ENCODE measurements at places on chromosomes 7 and 10.

DNA sequence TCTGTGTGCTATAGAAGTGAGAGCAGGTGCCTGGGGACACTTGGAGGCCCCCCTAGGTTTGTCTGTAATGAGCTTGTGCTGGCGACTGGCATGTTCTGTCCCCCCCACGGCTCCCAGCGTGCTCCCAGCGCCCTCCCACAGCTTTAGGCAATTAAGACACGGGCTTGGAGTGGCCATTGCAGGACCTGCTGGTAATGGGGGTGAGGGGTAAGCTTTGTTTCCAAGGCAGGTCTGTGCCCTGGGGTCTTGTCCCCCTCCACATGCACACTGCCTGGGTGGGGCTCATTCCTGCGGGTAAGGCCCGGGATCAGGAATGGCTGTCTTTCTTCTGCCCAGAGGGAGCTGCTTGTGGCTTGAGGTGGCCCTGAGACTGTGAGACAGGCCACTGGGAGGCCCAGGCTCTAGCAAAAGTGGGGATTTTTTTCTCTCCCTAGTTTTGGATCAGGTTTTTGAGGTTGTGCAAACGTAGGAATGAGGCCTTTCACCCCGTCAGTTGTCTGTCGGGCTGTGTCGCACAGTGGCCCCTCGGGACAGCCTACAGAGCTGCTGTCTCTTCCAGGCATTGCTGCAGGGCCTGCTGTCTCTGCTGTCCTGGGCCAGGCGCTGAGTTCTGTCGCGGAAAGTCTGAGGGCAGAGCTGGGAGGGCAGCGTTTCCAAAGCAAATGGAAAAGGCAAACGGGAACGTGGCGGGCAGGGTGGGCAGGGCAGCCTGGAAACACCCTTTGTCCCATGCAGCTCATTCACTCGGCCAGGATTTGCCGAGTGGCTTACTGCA lies 107.4 kb downstream of the LHPP start:
- DNase-seq = no peak

DNA sequence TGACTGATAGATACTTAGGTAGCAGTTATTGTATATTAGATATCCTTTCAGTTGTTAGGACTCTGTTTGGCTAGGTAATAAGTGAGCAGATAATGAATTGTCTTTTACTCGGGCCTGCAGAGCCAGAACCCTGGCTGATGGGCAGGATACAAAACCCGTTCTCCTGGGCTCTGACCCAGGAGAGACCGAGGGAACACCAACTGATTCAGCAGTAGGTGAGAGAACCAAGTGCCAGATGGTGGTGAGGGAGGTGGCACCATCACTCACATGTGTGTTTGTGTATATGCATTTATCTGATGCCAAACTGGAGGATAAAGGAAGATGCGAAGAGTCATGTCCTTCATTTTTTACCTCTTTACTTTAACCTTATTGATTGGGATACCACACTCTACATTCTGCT lies 115.7 kb upstream of the SAMD8 start:
- peak; percentile 68 for DNase-seq

- no peak for DNase-seq
These were observed 133.4 kb upstream of the ANKRD1 start for GRCh38 chr10:91054325-91054724.

GRCh38 chr7:18179093-18179492 lies 151.4 kb upstream of the PRPS1L1 start:
- no peak for DNase-seq

GRCh38 chr10:112080231-112080630 lies 103.3 kb downstream of the GPAM start:
- DNase-seq = no peak

DNA sequence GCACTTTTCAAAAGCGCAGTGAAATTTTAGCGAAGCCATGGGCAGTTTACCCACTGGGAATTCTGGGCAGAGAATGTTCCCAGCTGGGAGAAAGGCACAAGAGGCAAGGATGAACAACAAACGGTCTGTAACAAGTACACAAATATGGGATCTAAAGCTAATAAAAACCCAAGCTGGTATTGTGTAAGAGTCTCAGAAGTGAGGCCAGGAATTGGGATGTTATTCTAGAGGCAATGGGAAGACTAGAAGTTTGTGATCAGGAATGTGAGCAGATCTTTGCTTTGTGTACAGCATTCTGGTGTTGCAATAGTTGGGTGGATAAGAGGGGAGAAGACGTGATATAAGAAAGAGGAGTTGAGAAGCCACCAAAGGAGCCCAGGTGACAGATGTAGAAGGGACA lies 15.0 kb downstream of the FZD9 start:
- DNase-seq = no peak

- no peak for DNase-seq
These were observed 210.3 kb upstream of the GPR26 start for GRCh38 chr10:123455861-123456260.

- no peak for DNase-seq
These were observed 12.3 kb upstream of the OPN4 start for GRCh38 chr10:86642021-86642420.

GRCh38 chr7:91571601-91572000 lies 307.4 kb downstream of the FZD1 start:
- DNase-seq = no peak

GRCh38 chr7:126303926-126304325 lies 948.8 kb downstream of the GRM8 start:
- DNase-seq = no peak

DNA sequence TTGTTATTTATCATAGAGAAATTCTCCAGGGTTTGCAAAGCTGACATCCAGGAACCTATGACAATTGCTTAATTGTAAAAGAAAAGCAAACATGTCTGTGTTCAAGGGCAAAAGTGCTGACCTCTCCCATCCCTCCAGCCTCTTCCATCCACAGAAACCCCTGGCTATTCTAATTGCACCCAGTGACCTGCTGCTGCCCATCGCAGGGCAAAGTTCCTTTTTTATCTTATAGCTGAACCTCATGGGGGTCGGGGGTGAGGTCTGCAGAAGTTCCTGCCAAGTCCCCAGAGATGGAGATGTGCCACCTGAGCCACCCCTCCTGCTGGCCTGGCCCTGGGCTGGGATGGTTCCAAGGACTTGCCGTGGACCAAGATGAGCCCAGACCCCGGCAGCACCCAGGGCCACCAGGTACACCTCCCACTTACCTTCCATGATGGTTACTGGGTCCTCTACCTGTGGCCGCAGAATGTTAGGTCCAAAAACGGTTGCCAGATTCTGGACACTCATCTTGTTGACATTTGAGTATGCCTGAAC lies 146.5 kb downstream of the MAPK8 start:
- no peak for DNase-seq

DNA sequence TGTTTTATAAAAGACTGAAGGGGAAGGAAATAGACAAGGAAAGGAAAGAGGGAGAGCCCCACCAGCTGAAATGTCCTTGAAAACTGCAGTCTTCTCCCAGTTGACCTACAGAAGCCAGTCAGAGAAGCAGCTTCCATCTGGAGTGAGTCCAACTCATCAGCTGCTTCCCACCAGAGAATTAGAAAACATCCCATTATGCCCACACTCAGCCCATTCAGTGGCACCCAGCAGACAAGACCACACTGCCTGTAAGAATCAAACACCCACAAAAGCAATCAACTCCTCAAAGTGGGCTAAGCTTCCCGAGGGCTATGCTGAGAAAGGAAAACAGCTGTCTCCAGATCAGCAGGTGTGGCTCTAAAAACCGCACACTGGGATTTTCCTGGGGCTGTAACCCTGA lies 29.6 kb upstream of the TMEM213 start:
- DNase-seq = no peak

GRCh38 chr10:96565774-96566173 lies 21.0 kb downstream of the TM9SF3 start:
- no peak for DNase-seq

GRCh38 chr7:106433377-106433776 lies 148.6 kb upstream of the NAMPT start:
- no peak for DNase-seq

DNA sequence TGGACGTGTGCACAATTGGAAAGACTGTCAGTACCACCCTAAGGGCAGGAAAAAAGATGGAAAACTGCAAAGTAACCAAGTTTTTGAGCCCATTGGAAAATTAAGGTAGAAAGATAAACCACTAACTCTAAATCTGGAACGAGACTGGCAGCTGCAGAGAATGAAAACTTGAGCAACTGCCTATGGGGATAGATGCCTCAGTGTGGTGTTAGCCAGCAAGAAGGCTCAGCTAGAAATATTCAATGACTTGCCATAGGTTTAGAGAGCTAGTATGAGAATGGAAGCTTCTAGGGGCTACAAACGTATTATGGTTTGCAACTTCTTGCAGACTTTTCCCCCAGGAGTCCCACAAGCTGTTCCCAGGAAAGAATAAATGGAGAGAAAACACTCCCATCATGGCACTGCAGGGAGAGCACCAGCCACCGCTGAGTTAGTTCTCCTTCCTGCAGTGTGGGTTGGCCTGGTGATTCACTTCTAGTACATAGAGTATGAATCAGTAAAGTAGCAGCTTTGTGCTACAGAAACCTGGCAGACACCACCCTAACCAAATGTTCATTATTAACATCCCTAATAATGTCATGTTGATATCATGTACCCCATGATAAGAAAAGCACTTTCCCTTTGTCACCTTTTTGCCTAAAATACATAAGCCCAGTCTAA lies 372.4 kb upstream of the VWC2 start:
- no peak for DNase-seq

GRCh38 chr7:1621718-1622117 lies 48.4 kb upstream of the ELFN1 start:
- no peak for DNase-seq

GRCh38 chr10:60827791-60828488 lies 49.7 kb downstream of the CDK1 start:
- no peak for DNase-seq

DNA sequence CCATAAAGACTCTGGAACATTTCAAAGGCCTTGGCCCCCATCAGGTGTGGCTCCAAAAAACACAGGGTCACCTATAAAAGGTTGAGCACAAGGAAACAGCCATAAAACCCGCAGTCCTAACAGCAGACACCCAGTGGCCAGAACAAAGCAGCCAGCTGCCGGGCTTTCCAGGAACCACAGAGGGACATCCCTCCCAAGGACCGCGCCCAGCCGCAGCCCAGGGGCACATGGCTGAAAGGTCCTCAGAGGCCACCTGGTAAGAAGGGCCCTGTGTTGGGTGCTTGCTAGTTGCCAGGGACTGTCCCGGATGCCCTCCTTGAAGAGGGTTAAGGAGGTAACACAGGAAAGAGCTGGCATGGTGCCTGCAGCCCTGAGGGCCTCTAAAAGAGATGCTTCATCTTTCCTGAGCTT lies 32.7 kb downstream of the KCNMA1 start:
- DNase-seq = no peak

All from cerebellum (tissue), 4 donors.